ENCODE measurements at places on chromosomes 1 and 21. TPM values are rescaled to one million over a fixed set of nuclear protein-coding genes. Genes with fewer than 3 reads are reported as not detected.

Gene NBPF6
- not detected for total RNA-seq

Gene SYTL1
- 48.5 TPM for total RNA-seq

Gene BRINP2
- total RNA-seq: 0.46 TPM

Gene TMEM269
- total RNA-seq: 0.06 TPM

Gene TRAF3IP3
- total RNA-seq: 8.9 TPM
